ENCODE measurements at places on chromosomes 1 and 21. TPM values are rescaled to one million over a fixed set of nuclear protein-coding genes. Genes with fewer than 3 reads are reported as not detected.

DNA sequence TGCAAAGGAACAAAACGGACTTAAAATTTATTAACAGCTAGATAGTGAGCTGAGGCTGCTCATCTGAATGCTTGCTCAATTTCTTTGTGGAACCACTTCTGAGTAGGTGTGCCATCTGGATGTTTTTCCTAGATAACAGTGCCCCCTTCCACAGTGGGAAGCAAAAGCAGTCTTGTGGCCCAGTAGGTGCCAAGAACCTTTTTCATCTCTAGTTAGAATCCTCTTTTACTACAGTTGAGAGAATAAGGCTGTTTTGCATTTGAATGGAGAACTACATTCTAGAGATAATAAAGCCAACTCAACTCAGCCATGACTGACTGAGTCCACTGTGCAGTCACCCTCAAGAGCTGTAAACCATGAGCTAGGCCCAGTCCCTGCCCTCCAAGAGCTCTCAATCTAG, 13.3 kb downstream of the F3 start:
- no peaks in the 10 kb centered on the region for H3K4me1 ChIP-seq
- no peak overlapping the region for H3K4me3 ChIP-seq
- peaks cover 16% of the 10 kb centered on the region for H3K36me3 ChIP-seq
- peaks cover 4% of the 10 kb centered on the region for H3K27me3 ChIP-seq

DNA sequence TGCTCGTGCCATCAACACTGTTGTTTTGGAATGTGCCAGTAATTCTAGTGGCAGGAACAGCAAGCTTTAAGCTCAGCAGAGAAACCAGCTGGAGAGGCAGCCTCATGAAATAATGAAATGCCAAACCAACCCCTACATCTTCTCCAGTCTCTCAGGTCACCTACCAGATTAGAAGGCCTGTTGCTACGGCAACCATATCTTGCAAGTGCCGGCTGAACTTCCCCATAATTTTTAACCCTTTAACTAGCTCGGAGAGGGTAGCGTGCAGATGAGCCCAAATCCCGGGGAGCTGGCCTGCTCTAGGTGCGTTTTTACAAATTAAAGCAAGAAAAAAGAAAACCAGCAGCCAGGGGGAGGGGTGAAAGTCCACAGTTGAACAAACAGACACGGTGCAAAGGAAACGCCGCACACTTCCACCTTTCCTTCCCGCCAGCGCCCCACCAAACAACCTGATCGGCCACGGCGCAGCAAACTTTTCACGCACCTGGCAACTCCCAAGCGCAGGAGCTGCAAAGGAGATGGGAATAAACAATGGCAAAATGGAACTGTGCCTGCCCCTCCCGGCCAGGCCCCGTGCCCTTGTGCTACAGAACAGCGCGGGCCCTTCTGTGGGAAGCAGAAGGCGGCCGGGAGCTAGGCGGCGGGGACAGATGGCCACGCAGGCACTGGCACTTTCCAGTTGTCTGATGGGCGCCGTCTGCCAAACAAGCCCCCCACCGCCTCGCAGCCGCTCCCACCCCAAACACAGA, 50.1 kb downstream of the SSBP3 start:
- H3K36me3 ChIP-seq: no peaks in the 10 kb centered on the region
- no peak overlapping the region for H3K4me3 ChIP-seq
- DNase-seq: no peak
- no peaks in the 10 kb centered on the region for H3K4me1 ChIP-seq

DNA sequence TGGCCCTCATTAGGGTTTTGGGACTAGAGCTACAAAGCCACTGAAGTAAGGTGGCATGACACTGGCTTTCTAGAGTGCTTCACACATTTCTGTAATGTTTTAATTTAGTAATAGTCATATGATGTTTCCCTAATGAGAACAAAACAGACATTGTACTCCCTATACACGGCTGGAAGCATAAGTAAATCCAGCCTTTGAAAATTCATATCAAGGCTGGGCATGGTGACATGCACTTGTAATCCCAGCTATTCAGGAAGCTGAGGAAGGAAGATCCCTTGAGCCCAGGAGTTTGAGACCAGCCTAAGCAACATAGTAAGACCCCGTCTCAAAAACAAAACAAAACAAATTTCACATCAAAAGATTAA, 7.4 kb downstream of the USP48 start:
- H3K4me3 ChIP-seq: no peak overlapping the region
- DNase-seq: no peak

DNA sequence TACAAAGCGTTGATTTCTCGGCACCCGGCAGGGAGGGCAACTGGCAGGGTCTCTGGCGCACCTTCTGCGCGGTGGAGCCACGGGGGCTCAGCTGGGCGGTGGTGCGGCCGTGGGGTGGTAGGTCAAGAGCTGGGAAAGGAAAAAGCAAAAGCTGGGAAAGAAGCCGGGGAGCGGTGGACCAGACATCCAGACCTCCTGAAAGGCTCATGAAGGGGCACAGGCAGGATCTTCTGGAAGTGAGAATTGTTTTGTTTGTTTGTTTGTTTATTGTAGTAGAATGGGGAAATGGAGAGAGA, 7.2 kb upstream of the RNU1-1 start:
- H3K27me3 ChIP-seq: peaks cover 20% of the 10 kb centered on the region
- peak overlapping the region; percentile 56 for H3K4me3 ChIP-seq
- DNase-seq: no peak
- H3K4me1 ChIP-seq: no peaks in the 10 kb centered on the region
- no peaks in the 10 kb centered on the region for H3K36me3 ChIP-seq

DNA sequence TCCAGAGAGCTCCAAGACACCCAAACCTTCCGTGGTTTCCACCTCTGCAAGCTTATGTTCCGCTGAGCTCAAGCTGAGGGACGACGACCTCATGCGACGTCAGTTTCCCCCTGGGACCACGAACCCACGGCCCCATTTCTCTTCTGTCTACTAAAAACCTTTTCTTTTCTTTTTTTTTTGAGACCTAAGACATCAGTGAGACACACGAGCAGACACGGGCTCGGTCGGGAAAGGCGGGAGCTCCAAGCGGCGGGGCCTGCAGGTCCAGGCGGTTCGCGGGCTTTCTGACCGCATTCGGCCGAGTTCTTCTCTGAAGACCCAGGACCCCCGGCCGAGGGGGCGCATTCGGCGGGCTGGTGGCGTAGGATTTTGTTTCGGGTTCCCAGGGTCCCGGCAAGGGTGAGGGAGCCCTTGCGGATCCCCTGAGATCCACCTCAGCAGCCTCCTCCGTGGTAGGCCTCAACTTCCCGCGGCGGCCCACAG, 402 bp downstream of the C21orf58 start:
- H3K4me1 ChIP-seq: peaks cover 23% of the 10 kb centered on the region
- H3K4me3 ChIP-seq: peak overlapping the region; percentile 97
- peak; percentile 83 for DNase-seq
- peaks cover 7% of the 10 kb centered on the region for H3K36me3 ChIP-seq

GRCh38 chr1:118914379-118915161, 73.6 kb downstream of the TBX15 start:
- DNase-seq: no peak
- no peak overlapping the region for H3K4me3 ChIP-seq
- H3K27me3 ChIP-seq: no peaks in the 10 kb centered on the region
- H3K27ac ChIP-seq: no peak overlapping the region
- peaks cover 55% of the 10 kb centered on the region for H3K36me3 ChIP-seq

DNA sequence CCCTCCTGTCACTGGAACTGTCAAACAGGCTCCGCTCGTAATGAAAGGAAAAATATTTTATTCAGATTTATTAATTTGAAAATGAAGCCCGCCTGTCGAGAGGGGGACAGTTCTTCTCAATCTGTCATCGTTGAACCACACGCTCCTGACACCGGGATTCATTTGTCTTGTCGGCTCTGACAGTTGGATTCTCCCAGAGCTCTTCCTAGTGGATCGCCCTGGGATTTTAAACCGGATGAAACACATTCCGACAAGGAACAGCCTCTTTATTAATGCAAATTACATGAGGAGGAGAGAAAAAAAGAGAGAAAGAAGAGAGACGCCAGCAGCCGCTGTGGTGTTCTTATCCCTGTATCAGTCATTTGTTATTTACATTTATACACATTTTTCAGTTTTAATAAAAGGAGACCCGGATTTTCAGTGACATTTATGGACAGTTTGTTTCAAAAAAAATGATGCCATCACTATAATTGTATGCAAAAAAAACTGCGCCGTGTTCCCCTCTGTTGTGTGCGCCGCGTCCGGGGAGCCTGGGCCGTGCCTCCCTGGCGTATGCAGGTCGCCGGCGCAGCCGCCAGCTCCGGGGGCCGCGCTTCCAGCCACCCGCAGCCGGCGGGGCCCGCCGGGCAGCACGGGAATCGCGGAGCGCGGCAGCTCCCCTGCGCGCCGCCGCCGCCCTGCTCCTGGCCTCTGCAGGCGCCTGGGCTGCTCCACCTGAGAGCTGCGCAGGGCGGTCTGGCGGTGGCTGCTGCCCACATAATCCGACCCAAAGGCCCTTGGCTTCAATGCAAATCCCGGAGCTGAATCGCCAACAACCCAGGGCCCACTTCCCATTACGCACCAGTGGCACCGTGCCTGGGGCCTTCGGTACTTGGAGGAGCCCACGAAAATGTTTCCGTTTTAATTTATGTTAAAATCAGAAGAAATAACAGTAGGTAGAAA, 237.9 kb upstream of the PBX1 start:
- no peaks in the 10 kb centered on the region for H3K4me1 ChIP-seq
- H3K36me3 ChIP-seq: no peaks in the 10 kb centered on the region
- no peak overlapping the region for H3K27ac ChIP-seq
- H3K27me3 ChIP-seq: no peaks in the 10 kb centered on the region

DNA sequence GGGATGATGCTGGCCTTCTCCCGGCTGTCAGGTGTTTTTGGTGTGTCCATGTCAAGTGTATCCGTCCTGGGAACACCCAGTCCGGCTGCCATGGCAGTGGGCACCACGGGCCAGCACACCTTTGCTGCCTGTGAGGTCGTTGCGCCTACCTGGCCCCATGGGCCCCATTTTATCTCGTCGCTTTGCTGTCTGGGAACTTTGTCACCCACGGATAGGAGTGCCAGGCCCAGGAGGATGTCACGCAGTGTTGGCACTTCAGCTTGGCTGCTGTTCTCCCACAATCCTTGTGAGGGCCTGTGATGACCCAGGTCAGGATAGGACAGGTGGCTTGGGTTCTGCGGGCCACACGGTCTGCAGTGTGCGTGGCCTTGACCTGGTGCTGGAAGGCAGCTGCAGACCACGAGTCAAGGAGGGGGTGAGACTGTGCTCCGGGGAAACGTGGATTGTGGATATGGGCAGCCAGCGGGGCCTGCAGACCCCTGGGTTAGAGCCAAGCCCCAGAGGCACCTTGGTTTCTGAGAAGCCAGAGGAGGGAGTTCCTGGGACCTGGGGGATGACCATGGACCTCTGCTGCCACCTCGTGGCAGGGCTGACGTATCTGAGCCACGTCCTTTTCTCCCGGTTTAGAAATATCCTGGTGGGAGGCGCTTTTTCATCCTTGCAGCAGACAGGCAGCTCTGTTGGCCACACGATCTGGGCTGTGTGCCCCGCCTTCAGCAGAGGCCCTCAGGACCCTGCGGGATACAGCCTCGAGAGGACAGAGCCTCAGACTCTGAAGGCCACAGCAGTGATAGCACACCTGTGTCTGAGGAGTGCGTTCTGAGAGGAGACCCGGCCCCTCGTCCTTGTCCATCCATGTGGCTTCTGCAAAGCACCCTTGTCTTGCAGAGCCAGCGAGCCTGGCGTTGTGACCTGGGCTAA, 161.1 kb upstream of the COL6A1 start:
- no peak overlapping the region for H3K4me3 ChIP-seq
- peak; percentile 99 for DNase-seq
- no peaks in the 10 kb centered on the region for H3K36me3 ChIP-seq
- peaks cover 14% of the 10 kb centered on the region for H3K27me3 ChIP-seq
- H3K27ac ChIP-seq: peak overlapping the region; percentile 84

GRCh38 chr1:29279951-29280391, 43.6 kb downstream of the PTPRU start:
- no peaks in the 10 kb centered on the region for H3K27me3 ChIP-seq
- H3K27ac ChIP-seq: no peak overlapping the region
- H3K36me3 ChIP-seq: no peaks in the 10 kb centered on the region
- peaks cover 12% of the 10 kb centered on the region for H3K4me1 ChIP-seq
- peak; percentile 72 for DNase-seq

GRCh38 chr1:63937461-63938022, 163.7 kb downstream of the ROR1 start:
- no peaks in the 10 kb centered on the region for H3K27me3 ChIP-seq
- H3K4me3 ChIP-seq: no peak overlapping the region
- no peak for DNase-seq
- no peak overlapping the region for H3K27ac ChIP-seq
- peaks cover 6% of the 10 kb centered on the region for H3K4me1 ChIP-seq

GRCh38 chr1:118486199-118486598, 301.2 kb upstream of the SPAG17 start:
- H3K4me1 ChIP-seq: no peaks in the 10 kb centered on the region
- no peak overlapping the region for H3K4me3 ChIP-seq
- H3K27me3 ChIP-seq: no peaks in the 10 kb centered on the region
- no peak for DNase-seq
- H3K36me3 ChIP-seq: no peaks in the 10 kb centered on the region

GRCh38 chr1:46309401-46310159, 6.1 kb downstream of the UQCRH start:
- DNase-seq: no peak
- no peak overlapping the region for H3K27ac ChIP-seq
- H3K36me3 ChIP-seq: peaks cover 48% of the 10 kb centered on the region
- no peak overlapping the region for H3K4me3 ChIP-seq
- H3K4me1 ChIP-seq: peaks cover 9% of the 10 kb centered on the region
- H3K27me3 ChIP-seq: no peaks in the 10 kb centered on the region

DNA sequence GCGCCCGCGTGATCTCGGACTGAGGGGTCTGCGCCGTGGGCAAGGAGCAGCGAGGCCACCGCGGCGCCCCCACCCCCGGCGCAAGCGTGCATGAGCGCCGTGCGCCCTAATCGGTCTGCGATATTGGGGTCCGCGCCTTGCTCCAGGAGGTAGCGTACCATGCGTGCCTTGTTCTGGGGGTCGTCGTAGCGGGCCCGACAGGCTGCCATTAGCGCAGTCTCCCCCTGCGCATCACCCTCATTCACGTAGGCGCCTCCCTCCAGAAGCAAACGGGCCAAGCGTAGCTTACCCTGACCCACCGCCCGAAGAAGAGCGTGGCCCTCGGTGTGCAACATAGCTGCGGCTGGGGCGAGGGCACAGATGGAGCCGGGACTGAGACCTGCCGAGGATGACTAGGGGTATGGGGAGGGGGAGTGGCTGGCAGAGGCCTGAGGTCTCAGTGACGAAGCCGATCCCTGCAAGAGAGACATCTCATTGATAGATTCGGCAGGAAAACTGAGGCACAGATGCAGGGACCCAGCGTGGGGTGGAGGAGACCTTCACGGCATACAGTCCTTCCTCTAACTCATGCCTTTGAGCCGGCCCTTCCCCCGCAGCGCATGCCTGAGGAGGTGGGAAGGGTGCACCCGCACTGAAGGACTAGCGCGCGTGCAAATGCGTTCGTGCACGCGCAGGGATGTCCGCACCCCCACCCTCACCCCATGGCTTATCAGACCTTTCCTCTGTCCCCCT, 2.8 kb downstream of the ANKRD34A start:
- peak; percentile 82 for DNase-seq
- H3K36me3 ChIP-seq: no peaks in the 10 kb centered on the region
- H3K4me1 ChIP-seq: peaks cover 53% of the 10 kb centered on the region
- H3K27me3 ChIP-seq: no peaks in the 10 kb centered on the region

Gene SPRR1B
- not detected for total RNA-seq

Gene PCSK9
- total RNA-seq: 6.5 TPM
